ENCODE measurements at places on chromosomes 2 and 18.

GRCh38 chr2:220442012-220442411, 814.6 kb downstream of the SLC4A3 start:
- DNase-seq = no peak

- DNase-seq = no peak
These were observed 492.9 kb downstream of the ARHGAP15 start for GRCh38 chr2:143622106-143622505.

DNA sequence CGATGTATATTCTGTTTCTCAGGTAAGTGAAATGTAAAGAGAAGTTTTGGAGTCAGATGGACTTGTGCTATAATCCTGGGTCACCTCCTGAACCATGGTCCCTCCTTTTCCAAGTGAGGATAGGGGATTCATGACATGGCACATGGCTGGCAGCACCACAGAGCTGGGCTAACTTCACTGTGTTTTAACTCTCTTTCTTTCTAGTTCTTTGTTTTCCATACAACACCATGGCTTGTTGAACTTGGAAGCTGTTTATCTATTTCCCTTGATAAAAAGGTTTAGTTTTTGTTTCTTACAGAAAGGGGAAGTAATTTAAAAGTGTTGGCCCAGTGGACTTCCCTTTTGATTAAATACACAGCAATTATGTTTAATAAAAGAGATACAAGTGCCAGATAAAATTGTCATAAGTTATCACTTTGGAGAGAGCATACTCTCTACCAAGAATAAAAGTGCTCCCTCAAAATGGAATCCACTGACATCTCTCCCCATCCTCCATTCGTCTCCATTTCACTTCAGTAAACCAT, 90.4 kb downstream of the PLCL1 start:
- no peak for DNase-seq

- DNase-seq = no peak
These were observed 194.0 kb upstream of the RBMS1 start for GRCh38 chr2:160687629-160688028.

DNA sequence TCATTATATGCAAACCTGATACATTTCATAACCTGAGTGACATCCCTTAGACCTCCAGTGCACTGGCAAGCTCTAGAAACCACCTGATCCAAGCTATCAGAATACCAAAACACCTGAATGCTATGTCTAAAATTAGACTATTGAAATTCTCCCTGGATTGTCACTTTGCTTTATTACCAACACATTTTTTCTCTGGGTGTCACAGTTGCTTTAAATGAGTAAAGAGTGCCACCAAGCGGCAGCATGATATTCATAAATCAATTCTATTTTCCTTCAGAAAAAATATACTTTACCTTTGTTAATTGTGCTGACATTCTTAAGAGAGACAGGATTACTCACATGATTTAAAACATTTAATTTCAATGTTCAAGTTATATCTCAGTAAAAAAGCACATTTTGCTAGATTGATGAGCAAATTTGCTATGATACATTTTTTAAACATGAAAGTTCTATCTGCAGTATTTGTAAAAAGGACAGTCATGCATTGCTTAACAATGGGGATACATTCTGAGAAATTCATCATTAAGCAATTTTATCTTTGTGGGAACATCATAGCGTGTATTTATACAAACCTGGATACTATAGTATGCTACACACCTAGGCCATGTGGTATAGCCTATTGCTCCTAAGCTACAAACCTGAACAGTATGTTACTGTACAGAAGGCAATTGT, 338.4 kb upstream of the SLC39A10 start:
- DNase-seq = peak; percentile 59

GRCh38 chr18:74351354-74351753, 35.7 kb downstream of the C18orf63 start:
- DNase-seq = no peak

DNA sequence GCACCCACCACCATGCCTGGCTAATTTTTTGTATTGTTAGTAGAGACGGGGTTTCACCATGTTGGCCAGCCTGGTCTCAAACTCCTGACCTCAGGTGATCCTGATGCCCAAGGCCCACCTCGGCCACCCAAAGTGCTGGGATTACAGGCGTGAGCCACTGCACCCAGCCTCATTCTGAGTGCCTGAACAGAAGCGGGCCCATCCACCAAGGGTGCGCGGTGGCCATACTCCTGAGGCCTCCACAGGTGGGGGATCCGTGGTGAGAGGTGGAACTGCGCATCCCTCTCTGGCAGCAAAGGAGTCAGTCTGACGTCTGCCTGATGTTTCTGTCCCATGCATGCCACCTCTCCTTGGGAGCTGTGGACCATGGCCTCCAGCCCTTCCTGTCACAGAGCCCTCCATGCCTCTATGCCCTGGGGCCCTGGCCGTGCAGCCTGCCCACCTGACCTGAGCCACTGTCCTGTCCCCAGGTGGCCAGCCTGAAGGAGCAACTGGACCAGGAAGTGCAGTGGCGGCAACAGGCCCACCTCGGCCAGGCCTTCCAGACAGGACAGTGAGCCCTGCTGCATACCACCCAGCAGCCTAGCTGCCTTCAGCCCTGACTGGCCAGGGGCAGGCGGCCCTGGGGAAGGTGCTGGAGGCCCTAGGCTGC, 7.6 kb upstream of the SNED1 start:
- DNase-seq = no peak

- no peak for DNase-seq
These were observed 4.9 kb downstream of the TANC1 start for GRCh38 chr2:158973116-158973956.

DNA sequence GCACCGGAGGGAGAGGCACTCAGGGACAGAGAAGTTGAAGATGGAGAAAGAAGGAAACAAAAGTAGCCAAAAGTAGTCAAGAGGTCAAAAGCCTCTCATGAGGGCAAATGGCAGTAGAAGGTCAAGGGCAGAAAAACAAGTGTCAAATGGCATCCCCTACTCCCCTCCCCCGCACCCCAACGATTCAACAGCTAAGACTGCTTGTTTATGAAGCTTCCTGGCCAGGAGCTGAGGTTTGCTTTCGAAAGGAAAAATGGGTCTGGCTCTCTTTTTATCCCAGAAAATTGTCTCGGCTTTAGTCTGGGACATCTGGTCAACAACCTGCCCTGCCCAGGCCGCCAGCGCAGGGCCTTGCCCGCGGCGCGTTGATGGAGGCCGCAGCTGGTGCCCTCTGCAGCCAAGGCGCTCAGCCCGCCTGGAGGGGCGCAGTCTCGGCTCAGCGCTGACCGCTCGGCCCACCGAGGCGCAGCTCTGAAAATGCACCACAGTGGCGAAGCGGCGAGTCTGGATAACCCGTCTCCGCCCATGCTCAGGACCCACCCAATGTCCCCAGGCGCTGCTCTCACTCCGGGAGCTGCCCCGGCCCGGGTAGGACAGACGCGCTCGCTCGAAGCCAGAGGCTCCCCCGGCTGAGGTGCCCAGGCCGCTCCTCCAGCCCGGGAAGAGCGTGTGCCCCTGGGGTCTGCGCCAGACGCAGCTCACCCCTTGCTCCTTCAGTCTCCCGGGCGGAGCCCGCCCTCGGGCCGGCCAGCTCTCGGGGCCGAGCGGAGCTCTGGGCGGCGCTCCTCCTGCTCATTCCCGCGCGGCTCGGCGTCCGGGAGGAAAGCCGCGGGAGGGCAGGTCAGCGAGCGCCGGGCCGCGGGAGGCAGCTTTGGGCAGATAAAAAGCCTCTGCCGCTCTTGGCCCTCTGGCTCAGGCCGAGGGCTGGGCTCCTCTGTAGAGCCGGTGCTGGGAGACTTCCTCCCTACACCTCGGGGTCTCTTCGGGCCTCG, 1.8 kb upstream of the TBR1 start:
- peak; percentile 21 for DNase-seq

DNA sequence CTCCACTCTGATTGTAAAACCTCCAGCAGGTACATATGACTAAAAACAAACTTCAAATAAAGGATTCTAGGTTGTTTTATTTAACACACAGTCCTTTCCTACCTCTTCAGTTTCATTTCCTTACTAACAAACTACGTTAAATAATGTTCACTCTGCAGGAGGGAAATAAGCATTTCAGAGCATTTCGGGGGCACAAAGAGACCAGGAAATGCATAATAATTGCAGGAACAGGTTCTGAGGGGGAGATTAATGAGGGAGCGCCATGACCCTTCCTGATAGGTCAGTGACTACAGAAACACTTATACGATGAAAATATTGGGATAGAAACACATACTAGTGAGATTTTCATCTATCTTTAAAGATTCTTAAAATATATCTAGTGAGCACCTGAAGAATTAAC, 416.6 kb downstream of the NRXN1 start:
- DNase-seq = no peak

DNA sequence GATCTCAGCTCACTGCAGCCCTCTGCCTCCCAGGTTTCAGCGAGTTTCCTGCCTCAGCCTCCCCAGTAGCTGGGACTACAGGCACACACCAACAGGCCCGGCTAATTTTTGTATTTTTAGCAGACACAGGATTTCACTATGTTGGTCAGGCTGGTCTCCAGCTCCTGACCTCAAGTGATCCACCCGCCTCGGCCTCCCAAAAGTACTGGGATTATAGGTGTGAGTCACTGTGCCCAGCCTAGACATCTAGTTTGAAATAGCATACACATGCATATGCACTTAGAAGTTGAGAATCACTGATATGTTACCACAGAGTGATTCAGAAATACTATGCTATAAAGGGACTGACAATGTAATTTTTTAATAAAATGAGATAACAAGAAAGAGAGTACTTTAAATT, 69.8 kb upstream of the CDKL4 start:
- DNase-seq = no peak

DNA sequence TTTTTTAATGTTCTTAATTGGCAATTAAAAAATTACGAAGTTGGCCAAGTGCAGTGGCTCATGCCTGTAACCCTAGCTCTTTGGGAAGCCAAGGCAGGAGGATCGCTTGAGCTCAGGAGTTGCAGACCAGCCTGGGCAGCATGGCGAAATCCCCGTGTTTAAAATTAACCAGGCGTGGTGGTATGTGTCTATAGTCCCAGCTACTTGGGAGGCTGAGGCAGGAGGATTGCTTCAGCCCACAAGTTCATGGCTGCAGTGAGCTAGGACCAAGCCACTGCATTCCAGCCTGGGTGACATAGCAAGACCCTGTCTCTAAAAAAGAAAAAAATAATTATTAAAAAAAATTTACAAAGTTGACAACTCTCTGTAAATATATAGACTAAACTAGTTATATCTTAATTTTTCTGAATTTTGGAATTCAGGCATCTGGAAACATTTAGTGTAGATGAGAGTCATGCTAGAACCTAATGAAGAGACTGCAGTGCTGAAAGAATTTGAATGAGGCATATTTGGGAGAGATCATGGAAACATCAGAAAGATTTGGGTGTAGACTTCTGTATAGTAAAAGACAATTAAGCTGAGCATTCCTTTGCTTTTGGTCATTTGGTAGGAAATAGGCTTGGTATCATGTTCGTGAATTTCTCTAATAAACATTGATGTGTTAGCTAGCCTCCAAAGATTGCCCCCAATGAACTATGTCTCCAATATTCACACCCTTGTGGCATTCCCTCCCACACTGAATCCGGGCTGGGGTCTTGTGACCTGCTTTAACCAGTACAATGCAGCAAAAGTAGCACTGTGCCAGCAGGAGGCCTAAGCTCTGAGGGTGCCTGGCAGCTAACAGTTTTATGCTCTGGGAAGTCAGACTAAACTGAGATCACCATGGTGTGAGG, 4.2 kb upstream of the ROCK1 start:
- no peak for DNase-seq

DNA sequence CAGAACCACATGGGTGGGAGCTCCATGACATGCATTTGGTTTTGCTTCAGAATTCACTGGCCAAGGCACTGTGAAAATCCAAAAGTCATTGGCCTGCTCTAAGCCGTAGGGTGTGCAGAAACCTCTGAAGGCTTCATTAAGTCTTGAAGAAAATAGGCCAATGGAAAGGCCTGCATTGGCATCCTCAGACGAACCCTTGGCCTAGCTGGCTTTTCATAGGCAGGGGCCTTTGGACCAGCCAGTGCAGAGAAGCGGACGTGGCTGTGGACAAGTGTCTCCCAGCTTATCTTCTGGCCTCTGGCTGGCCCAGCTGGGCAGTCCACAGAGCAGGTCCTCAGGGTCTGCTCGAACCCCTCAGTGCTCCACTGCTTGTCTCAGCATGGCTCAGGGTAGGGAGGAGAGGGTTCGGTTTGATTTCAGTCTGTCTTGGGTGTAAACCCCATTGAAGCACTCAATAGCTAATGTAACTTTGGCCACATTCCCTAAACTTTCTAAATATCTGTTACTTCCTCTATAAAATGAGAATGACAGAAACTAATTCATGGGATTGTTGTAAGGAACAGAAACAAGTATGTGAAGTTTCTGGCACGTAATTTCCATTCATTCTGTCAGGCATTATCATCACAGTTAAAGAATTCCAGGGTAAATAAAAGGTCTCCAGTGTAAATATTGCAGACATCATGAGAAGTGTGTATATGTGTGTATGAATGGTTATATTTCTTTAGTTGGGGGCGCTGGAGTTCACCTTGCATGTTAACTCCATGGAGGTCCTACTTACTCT, 125.5 kb downstream of the TFCP2L1 start:
- DNase-seq = no peak

GRCh38 chr2:275466-275865, 10.7 kb downstream of the ACP1 start:
- no peak for DNase-seq

DNA sequence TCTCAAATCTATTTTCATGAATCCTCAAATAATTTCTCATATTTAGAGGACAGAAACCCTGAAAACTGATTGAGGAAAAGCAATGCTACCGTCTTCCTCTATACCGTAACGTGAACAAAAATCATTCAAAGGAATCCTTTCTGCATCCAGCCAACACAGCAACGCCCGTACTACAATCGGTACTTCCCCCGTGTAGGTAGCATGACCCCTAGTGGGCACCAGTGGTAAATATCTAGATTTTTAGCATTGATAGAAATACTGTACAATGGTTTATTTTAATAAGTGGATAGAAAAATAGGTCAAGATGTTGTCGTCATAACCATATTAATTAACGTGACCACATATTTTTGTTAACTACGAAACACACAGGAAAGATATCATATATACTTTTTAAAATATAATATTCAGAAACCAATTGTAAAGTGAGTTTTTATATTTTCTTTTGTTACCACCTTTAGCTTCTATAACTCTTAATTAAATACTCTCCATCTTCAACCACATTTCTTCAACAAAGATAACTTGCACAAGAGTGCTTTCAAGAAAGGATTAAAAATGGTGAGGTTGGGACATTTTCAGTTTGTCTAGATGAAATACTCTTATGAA, 194.1 kb downstream of the SS18 start:
- DNase-seq = peak; percentile 28

GRCh38 chr2:234679741-234680687, 183.1 kb upstream of the ARL4C start:
- no peak for DNase-seq
